ENCODE measurements at places on chromosomes 12 and 14.

- no peak for DNase-seq
Observed at GRCh38 chr14:86521031-86521730, 991.2 kb downstream of the FLRT2 start.

- DNase-seq = no peak
Observed at GRCh38 chr12:76713986-76714385, 49.9 kb upstream of the ZDHHC17 start.

GRCh38 chr14:66284346-66284745, 201.8 kb upstream of the CCDC196 start:
- DNase-seq = peak; percentile 19

GRCh38 chr12:121905746-121906145, 12.6 kb upstream of the CFAP251 start:
- DNase-seq = no peak

DNA sequence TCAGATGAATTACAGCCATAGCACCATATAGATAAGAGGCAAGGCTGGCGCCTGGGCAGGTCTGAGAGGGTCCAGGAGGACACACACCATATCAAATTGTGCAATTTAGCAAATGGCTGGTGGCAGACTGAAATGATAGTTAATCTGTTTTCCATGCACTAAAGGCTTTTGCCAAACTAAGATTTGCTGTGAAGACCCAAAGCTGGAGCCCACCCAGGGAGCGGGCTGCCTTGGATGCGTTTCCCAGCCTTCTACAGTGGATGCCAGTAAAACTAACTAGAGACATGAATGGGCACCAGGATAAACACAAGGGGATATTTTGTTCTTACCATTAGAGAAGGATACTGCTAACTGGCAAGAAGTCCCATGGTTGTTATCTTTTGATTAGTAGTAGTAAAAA, 475.1 kb downstream of the DPF3 start:
- DNase-seq = no peak

DNA sequence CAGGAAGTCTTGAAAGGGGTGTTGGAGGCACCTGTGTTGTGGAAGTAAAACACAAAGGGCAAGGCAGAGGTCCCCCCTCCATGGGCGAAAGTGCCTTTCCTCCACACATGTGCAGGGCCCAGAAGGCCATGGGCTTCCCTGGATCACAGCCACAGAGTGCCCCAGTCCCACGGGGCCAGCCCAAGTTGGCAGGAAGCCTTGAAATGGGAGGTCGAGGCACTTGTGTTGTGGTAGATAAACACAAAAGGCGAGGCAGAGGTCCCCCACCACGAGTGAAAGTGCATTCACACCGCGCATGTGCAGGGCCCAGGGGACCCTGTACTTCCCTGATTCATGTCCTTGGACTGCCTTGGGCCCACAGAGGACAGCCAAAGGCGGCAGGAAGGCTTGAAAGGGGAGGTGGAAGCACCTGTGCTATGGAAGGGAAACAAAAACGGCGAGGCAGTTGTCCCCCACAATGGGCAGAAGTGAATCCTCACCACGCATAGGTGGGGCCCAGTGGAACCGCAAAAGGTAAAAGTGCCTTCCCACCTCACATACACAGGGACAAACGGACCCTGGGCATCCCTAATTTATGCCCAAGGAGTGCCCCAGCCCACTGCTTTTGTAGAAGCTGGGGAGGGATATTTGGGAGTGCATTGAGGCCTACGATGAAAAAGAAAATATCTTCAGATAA, 585.4 kb downstream of the ALG10 start:
- DNase-seq = no peak

DNA sequence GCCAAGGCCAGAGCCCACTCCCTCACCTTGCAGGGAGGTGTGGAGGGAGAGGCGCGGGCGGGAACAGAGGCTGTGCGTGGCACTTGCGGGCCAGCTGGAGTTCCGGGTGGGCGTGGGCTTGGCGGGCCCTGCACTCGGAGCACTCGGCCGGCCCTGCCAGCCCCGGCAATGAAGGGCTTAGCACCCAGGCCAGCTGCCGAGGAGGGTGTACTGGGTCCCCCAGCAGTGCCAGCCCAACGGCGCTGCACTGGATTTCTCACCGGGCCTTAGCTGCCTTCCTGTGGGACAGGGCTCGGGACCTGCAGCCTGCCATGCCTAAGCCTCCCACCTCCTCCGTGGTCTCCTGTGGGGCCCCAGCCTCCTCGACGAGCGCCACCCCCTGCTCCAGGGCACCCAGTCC, 107.5 kb downstream of the FAR2 start:
- no peak for DNase-seq

- no peak for DNase-seq
Observed at GRCh38 chr12:31325524-31325875, 450 bp downstream of the SINHCAF start.

GRCh38 chr12:2084553-2085296, 31.9 kb downstream of the CACNA1C start:
- peak; percentile 89 for DNase-seq

- DNase-seq = peak; percentile 47
Observed at GRCh38 chr14:100104523-100105300, 39.5 kb downstream of the EVL start.

GRCh38 chr12:98275131-98275475, 240.3 kb upstream of the TMPO start:
- no peak for DNase-seq

- no peak for DNase-seq
Observed at GRCh38 chr12:112261559-112261958, 120.7 kb downstream of the HECTD4 start.

DNA sequence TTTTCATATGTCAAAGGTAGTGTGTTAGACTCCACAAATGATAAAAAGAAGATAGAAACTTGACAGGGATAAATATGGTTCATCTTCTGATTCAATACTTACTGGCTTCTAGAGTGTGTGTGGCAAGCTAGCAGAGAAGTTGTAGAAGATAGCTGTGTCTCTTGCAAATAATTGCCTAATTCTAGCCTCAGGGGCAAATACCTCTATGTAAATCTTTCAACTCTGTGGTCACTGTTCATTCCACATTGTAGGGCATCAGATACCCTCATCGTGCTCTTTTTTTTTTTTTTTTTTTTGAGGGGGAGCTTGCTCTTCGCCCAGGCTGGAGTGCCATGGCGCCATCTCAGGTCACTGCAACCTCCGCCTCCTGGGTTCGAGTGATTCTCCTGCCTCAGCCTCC, 1.7 kb downstream of the OLR1 start:
- no peak for DNase-seq
